Activated CD8-positive, alpha-beta memory T cell treated with anti-CD3 and anti-CD28 coated beads for 4 hours (primary cell): ENCODE measurements at places on chromosomes 5 and 9.

DNA sequence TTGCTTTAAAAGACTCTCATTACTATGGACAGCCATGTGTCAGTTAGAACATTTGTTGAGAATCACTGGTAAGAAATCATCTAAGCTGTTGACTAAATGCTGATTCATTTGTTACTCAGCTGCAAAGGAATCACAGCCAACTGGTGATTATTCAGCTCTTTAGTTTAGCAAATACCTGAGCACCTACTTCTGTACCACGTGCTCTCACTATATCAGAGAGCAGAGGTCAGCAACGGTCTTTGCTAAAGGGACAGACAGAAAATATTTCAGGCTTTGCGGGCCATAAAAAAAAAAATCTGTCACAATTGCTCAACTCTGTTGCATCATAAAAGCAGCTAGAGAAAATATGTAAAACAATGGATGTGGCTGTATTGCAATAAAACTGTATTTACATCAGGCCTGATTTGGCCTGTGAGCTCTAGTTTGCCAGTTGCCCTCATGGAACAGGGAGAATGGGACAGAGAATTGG, 377.6 kb downstream of the DNAH5 start:
- no peak for DNase-seq

GRCh38 chr9:71820403-71820921, 52.1 kb upstream of the CEMIP2 start:
- no peak for DNase-seq

DNA sequence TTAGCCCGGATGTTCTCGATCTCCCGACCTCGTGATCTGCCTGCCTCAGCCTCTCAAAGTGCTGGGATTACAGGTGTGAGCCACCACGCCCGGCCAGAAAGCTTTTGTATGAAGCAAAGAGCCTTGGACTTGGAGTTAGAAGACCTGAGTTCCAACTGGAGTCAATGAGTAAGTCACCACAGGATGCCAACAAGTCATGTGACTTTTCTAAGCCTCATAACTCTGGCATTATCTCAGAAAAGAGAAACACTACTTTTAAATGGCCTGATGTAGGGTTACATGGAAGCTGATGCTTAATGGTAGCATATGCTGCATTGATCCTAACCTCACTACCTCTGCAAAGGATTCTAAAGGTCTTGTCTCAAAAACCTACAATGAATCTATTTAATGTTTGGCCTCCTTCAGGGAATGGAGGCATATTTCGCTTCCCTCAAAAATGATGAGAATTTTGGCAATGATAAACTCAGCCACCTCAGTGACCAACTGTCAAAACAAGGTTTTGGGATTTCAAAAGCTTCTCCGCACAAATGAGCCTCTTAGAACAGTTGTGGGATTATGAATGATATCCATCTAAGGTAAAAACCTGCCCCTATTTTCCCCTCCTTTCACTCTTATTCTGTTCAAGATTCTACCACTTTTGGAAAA, 236.8 kb downstream of the ACTL7B start:
- no peak for DNase-seq

DNA sequence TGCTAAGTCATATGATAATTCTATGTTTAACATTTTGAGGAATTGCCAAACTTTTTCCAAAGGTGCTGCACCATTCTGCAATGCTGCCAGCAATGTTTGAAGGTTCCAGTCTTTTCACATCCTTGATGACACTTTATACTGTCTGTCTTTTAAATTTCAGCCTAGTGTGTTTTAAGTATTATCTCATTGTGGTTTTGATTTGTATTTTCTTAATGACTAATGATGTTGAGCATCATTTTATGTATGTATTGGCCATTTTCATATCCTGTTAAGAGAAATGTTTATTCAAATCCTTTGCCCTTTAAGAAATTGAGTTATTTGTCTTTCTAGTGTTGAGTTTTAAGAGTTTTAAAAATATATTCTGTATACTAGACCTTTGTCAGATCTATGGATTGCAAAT, 5.0 kb upstream of the TEX48 start:
- DNase-seq = no peak

GRCh38 chr9:76642701-76643209, 121.5 kb upstream of the PCA3 start:
- no peak for DNase-seq

DNA sequence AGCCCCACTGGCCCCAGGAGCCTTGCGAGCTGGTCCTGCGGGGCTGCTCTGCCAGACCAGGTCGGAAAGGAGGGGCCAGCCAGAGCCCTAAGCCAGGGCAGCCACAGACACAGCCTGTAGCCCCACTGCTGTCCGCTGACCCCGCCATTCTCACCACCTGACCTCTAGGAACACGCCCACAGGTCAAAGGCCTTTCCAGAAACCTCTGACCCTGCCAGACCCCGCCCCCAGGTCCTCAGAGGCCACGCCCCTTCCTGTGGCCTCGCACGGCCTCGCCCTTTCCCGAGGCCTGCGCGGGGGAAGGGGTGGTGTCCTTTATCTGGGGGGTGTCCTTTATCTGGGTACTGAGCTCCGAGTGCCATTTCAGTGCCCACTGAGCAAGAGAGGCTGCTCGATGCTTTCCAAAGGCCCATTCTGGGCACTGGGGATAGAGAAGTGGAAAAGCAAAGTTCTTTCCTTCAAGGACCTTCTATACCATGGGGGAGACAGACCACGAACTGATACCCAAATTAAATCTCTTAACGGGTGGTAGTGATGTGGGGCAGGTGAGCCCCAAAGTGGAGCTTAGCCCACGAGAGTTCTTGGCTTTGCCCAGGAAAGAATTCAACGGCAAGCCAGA, 46.5 kb downstream of the P4HA2 start:
- no peak for DNase-seq

DNA sequence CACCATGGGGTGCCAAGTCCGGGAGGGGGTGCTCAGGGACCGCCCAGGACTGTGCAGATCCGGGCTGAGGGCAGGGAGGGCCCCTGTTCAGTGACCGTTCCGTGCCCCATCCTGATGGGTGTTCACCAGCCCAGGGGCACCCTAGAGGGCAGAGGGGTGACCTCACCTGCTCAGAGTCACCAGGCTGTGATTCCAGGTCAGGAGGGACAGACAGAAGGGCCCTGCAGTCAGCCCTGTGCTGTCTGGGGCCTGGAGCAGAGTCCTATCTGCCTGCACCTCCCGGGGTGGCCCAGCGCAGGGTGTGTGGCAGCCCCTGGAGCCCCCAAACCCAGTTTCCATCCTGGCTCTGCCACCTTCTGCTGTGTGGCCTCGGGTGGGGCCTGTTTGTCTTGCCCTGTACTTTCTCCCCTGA, 241.9 kb downstream of the PBX3 start:
- no peak for DNase-seq

GRCh38 chr5:151496041-151496484, 48.7 kb downstream of the SLC36A1 start:
- DNase-seq = no peak

- DNase-seq = no peak
Observed at GRCh38 chr5:104018299-104018698, 455.7 kb upstream of the NUDT12 start.

DNA sequence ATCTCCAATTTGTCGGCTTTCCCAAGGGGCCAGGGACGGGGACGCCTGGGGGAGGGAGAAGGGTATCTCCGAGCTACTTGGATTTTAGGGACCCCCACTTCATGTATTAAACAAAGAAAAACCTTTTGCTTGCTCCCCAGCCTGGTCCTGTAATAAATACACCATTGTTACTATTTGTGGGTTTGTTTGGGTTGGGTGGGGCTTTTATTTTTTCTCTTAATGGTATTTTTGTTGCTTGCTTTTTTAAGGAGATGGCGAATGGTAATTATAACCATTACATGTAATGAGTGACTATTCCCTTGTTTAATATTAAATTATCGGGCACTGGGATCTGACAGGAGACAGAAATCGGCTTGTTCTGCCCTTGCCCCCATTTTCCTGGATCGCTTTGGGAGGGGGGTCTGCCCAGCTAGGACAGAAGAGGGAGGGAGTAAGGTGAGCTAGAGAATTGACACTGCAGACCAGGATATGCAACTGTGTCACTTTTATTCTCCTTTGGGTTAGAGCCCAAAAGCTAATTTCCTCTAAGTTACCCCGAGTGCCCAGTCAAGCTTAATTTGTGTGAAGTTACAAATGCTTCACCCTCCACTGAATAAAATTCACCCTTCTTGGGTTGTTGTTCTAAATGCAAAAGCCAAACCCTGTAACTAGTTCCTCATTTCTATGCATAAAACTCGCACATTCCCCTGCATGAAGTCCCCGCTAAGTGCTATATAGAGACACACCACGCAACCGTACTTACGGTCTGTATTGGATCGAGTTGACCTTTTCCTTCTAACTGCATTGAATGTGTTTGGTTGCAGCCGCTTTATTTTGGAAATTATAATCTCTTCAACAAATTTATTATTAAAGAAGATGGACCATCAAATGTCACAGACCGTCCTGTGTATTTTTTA, 1.6 kb upstream of the ZNF608 start:
- no peak for DNase-seq

DNA sequence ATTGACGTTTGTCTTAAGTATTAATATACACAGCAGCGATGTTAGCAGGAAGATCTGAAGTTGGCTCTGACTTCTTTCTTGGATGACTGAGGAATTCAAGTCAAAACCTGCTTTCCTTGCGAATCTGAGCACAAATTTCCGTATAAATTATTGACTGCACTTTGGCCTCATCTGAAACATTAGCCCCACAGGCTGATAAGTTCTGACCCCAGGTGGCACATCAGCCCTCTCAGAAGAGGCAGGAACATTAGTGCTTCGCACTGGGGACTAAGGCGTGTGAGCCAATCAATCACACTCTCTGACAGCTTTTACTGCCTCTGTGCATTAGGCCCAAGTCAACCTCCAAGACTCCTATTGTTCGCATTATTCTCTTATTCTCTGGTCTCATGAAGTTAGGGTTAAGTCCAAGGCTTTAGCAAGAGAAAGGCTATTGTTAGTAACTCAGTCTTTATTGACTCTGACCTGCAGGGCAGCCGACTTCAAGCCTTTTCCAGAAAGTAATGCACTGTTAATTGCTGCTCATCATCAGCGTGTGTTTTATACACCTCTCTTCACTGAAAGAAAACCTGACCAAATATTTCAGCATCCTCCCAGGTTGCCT, 84.2 kb downstream of the ZNF608 start:
- DNase-seq = no peak

- no peak for DNase-seq
Observed at GRCh38 chr5:130845049-130845765, 319.8 kb downstream of the HINT1 start.

GRCh38 chr5:85453026-85453349, 1068.3 kb upstream of the EDIL3 start:
- DNase-seq = no peak

DNA sequence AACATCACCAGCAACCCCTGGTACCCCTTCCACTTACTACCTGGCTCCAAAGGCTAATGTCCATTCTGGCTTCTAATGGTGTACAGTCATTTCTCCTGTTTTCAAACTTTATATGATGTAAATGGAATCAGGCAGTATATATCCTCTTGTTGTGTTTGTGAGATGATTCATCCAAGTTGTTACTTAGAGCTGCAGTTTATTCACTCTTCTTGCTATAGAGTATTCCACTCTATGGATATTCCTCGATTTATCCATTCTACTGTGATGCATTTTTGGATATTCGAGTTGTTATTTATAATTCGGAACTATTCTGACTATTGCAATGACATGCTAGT, 32.4 kb downstream of the IRF1 start:
- DNase-seq = no peak

- DNase-seq = no peak
Observed at GRCh38 chr5:33282696-33283095, 158.1 kb upstream of the TARS1 start.

GRCh38 chr5:37930350-37930749, 90.5 kb upstream of the GDNF start:
- DNase-seq = no peak

DNA sequence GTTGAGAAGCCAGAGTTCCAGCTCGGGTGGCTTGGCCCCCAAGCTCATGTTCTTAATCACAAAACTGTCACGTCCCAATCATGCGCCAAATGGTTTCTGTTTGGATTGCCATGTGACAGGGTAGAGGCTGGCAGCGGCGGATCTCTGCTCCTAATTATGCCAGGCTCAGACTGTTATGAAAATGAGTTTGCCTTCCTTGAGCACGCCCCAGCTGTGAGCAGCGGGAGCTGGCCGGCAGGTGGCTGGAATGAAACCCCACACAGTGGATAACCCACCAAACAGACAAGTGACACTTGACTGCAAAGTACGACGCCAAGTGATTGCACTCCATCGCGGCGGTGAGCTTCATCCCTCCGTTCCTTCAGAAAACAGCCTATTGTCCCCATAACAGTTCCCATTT, 75.4 kb downstream of the CFAP77 start:
- no peak for DNase-seq

DNA sequence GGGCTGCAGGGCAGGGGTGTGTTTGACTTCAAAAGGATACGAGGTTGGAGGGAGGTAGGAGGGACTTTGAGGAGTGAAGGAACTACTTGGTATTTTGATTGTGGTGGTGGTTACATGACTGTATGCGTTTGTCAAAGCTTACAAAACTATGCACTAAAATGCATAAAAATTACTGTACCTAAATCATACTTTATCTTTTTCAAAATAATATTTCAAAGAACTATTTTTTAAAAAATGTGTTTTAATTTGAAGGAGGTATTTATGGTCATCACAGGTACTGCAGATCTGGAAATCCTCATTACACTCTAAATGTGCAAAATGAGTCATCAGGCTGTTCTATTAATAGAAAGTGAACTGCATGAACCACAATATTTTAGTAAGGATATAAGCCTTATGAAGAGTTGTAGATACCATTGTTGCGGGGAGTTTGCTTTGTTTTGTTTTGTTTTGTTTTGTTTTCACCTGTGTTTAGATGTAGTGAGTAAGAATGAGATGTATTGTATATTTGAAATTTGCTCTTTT, 116.9 kb downstream of the ARRDC3 start:
- no peak for DNase-seq

GRCh38 chr9:81225596-81225995, 463.8 kb downstream of the TLE1 start:
- no peak for DNase-seq

DNA sequence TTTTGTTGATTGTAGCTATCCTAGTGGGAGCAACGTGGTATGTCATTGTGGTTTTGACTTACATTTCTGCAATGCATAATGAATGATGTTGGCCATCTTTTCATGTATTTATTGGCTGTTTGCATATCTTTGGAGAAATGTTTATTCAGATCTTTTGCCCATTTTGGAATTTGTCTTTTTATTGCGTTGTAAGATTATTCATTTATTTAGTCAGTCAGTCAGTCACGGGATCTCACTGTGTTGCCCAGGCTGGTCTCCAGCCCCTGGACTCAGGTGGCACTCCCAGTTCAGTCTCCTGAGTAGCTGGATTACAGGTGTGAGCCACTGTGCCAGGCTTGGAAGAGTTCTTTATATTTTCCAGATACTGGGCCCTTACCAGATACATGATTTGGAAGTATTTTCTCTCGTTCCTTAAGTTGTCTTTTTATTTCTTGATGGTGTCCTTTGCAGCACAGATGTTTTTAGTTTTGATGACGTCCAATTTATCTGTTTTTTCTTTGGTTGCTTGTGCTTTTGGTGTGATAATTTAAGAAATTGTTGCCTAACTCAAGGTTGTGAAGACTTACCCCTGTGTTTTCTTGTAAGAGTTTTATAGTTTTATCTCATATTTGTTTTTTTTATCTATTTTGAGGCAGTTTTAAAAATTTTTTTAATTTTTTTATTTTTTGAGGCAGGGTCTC, 67.1 kb downstream of the EHMT1 start:
- no peak for DNase-seq

GRCh38 chr9:134525841-134526583, 115.6 kb upstream of the COL5A1 start:
- DNase-seq = no peak

GRCh38 chr9:21611891-21612290, 129.8 kb upstream of the IFNE start:
- peak; percentile 3 for DNase-seq

- DNase-seq = no peak
Observed at GRCh38 chr5:95615164-95615467, 4.8 kb upstream of the GPR150 start.
